ENCODE measurements at places on chromosomes 2 and 18.

DNA sequence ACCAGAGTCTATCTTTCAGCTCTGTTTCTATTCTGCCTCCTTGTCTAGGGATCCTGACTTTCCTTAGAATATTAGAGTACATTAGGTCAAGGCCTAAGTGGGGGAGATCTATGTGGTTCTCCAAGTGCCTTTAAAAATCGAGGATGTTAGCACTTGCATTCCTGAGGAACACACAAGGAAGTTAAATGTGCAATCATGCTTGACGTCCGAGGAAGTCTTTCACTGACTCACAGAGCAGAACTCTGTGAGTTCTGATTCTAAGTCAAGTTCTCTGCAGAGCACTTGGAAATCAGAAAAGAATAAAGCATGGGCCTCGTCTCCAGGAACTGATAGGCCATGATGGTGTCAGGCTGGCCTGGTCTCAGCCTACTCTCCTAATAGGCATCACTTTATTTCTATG is 17.2 kb downstream of the FHOD3 start:
- no peak for DNase-seq
- H3K36me3 ChIP-seq = no peaks in the 10 kb centered on the region
- H3K4me3 ChIP-seq = no peak overlapping the region
- H3K27me3 ChIP-seq = no peaks in the 10 kb centered on the region
- no peak overlapping the region for H3K27ac ChIP-seq

DNA sequence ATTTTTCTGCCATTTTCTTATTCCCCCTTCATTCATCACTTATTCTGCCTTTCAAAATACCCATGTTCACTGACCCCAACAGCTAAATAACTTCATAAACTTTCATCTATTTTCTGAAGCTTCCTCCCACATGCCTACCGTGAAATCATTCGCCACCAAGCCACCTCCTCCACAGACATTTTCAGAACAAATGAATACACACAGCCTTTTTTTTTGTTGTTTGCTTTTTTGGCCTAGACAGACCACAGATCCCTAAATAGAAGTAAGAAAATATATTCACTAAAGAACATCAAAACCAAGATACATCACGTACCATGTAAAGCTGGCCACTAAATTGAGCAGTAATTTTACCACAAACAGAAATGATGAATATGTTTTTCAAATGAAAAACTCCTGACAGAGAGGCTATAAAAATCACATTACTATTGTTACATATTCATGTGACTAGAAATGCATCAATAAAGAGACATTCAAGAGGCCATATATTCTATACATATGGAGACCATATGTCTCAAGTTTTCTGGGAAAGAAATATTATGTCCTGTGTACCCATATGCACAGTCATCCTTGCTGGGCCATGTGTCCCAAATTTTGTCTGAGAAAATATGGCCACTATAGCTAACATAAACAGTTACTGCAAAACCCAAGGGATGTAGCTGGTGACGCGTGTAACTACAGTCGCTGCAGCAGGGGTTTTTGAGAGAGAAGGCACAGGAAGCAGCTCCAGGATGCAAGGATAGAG is 200.3 kb downstream of the FBXO15 start:
- no peaks in the 10 kb centered on the region for H3K4me1 ChIP-seq
- H3K27me3 ChIP-seq = no peaks in the 10 kb centered on the region
- no peak overlapping the region for H3K4me3 ChIP-seq
- no peak for DNase-seq
- H3K36me3 ChIP-seq = no peaks in the 10 kb centered on the region
- no peak overlapping the region for H3K27ac ChIP-seq

DNA sequence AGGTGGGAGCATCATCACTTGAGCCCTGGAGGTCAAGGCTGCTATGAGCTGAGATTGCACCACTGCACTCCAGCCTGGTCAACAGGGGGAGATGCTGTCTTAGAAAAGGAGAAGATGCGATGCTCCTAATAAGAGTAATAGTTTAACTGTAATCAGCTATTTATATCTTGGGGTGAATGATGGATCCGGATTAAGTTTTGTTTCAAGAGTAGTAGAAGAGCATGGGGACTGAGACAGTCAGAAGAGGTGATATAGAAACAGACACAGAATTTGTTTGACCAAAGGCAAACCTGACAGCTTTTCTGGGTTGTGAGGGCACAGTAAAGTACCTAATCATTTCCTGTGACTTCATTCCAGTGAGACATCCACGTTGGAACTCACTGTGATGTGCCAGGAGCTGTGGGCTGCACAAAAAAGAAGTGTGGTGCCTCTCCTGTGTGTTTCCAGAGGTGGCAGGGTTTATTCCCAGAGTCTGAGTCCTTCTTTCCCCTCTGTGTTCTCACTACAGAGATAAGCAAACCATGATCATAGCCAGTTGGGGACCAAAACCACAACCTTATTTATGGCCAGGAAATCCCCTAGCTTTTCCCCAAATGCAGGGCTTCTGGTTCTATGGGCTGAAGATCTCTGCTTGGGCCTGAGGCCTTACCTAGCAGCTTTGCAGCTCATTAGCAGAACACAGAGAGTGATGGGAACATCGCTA is 113.7 kb downstream of the XRCC5 start:
- no peak for DNase-seq
- H3K27me3 ChIP-seq = no peaks in the 10 kb centered on the region
- H3K4me1 ChIP-seq = no peaks in the 10 kb centered on the region
- H3K27ac ChIP-seq = no peak overlapping the region
- no peak overlapping the region for H3K4me3 ChIP-seq
- peaks cover 5% of the 10 kb centered on the region for H3K36me3 ChIP-seq

DNA sequence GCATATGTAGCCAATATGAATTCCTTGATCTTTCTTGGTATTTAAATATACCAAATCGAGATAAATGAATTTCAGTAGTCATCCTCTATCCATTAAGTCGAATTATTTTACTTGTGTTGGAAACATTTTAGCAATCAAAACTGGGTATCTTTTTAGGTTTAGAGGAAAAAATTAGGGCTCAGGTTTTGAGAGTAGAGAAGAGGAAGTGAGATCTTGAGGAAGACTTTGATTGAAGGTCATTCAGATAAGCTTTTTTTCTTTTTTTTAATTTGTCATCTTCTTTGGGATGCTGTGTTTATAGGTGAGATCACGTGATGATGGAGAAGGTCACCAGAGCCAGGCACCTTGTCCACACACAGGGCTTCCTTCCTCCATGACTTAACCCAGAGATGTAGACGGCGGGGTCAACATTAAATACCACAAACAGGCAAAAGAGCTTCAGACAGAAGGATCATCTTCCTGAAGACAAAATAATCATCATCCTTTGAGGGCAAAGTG is 750.1 kb downstream of the RNF144A start:
- no peak overlapping the region for H3K27ac ChIP-seq
- H3K4me3 ChIP-seq = no peak overlapping the region
- H3K27me3 ChIP-seq = no peaks in the 10 kb centered on the region
- H3K4me1 ChIP-seq = no peaks in the 10 kb centered on the region

DNA sequence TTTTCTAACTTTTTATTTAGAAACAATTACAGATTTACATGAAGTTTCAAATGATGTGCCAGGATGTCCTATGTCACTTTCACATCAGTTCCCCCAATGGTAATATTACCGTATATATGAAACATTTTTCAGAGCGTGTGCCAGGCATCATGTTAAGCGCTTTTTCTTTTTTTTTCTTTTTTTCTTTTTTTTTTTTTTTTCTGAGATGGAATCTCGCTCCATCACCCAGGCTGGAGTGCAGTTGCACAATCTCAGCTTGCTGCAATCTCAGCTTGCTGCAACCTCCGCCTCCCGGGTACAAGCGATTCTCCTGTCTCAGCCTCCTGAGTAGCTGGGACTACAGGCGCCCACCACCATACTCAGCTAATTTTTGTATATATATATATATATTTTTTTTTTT is 5.6 kb upstream of the PPP4R1 start:
- H3K4me3 ChIP-seq = no peak overlapping the region
- H3K4me1 ChIP-seq = peaks cover 10% of the 10 kb centered on the region
- H3K27me3 ChIP-seq = no peaks in the 10 kb centered on the region
- DNase-seq = no peak

Data from ascending aorta (tissue), 2 donors.